Thymus (tissue), 14 donors: ENCODE measurements at places on chromosomes 12 and 14.

- no peak for DNase-seq
These were observed 81.0 kb downstream of the NCOR2 start for GRCh38 chr12:124486346-124486963.

DNA sequence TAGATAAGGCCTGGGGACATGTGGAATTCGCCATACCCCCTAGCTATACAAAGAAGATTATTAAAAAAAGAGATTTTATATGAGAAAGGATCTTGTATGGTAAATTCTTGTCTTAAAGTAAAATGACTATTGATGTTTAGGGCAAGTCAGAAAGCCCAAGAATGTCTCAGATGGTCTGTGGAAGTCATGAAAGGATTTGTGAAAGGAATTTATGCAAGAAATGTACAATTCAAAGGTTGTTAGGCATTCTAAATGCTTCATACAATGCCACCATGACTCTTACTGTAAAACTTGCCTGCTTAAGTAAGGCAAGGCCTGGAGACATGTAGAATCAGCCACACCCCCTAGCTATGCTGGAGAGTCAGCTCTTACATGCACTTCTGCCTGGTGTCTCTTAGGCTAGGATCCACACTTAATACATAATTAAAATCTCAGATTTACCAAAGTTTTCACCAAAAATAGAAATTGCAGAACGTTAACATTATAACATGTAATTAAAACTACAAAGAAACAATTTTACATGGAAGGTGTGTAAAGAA is 8.9 kb upstream of the ETNK1 start:
- no peak for DNase-seq

DNA sequence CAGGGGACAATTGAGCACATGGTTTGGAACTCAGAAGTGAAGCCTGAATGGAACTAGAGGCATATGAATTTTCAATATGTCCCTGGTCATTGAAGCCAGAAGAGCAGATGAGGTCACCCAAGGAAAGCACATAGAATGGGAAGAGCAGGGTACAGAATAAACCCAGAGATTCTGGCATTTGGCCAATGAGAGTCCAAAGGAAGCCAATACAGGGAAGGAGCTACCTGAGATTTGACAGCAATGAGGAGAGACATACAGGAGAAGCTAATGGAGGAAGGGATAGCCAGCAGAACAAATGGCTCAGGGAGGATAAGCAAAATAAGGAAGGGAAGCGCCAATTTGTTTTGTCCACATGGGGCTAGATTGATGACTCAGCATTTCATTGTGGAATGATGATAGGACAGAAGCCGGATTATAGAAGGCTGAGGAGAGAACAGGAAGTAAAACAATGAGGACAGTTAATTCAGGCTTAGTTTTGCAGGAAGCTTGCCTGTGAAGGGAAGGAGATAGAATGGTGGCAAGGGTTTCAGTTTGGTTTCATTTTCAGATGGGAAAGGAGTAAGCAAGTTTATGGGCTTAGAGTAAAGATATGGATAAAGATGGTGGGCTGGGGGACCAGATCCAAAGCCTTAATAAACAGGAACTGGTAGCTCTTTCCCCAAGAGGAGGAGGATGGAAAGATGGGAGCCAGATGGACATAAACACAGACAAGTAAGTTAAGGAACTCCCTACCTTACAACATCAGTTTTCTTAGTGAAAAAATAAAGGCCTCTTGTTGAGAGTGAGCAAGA is 3.2 kb upstream of the SPTSSA start:
- no peak for DNase-seq

- no peak for DNase-seq
These were observed 13.6 kb downstream of the ARHGAP5 start for GRCh38 chr14:32090686-32091085.

GRCh38 chr12:977156-977555 is 13.9 kb upstream of the ERC1 start:
- no peak for DNase-seq

- DNase-seq = no peak
These were observed 18.1 kb downstream of the SSH1 start for GRCh38 chr12:108839018-108839889.

- no peak for DNase-seq
These were observed 71.0 kb downstream of the TRAFD1 start for GRCh38 chr12:112196196-112196875.

GRCh38 chr12:47889040-47889439 is 15.8 kb downstream of the VDR start:
- no peak for DNase-seq

DNA sequence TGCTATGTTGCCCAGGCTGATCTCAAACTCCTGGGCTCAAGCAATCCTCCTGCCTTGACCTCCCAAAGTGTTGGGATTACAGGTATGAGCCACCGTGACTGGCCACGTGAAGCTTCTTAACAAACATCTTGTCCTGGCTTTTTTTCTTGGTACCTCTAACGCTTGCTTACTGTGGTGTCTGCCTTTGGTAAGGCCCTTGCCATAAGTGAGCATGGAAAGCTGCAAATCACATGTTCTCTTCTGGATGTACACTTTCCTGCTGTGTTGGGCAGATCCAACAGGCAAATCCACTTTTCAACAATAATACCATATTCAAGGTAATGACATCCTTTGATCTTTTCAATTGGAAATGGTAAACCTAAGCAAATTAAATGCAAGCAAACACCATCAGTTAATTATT is 54.6 kb downstream of the ARF6 start:
- DNase-seq = no peak

DNA sequence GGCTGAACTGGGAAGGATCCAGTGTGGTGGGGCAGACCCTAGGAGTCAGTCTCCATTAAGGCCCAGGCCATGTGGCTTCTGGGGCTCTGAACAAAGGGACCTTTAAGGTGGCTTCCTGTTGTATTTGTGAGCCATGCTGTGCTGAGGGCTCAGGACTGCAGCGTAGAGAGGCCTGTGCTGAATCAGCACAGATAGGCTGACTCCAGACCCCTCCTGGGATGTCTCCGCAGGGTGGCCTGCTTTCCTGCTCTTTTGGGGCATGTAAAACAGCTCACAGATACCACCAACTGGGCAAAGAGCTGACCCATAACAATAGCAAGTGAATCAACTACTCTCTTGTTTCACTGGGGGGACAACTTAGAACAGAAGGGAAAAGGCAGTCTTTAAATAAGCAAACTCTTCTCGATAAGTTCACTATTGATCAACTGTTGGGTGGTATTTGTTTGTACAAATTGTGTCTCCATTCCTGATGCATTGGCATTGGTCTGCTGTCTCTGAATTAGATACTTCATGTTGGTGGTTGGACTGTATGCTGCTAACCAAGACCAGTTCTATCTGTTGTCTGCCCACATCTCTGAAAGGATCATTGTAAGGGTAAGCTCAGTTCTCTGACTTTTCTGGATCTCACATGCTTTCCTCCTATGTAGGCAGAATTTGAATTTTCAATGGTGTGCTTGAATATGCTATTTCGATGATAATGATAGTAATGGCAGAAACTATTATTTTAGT is 71.8 kb downstream of the MYRFL start:
- DNase-seq = no peak

DNA sequence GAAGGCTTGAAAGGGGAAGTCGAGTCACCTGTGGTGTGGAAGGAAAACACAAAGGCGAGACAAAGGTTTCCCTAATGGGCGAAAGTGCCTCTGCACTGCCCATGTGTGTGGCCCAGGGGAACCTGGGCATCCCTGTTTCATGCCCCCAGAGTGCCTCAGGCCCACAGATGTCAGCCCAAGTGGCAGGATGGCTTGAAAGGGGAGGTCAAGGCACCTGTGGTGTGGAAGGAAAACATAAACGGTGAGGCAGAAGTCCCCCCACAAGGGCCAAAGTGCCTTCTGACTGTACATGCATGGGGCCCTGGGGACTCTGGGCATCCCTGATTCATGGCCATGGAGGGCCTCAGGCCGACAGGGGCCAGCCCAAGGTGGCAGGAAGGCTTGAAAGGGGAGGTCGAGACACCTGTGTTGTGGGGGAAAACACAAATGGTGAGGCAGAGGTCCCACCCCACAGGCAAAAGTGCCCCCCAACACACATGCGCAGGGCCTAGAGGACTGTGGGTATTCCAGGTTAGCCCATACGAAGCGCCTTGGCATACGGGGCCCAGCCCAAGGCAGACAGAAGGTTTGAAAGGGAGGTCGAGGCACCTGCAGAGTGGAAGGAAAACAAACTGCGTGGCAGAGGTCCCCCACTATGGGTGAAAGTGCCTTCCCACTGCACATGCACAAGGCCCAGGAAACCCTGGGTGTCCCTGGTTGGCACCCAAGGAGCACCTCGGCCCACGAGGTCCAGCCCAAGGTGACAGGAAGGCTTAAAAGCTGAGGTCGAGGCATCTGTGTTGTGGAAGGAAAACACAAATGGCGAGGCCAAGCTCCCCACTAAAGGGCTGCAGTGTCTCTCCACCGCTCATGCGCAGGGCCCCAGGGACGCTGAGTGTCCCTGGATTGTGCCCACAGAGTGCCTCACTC is 382.3 kb downstream of the ALG10 start:
- no peak for DNase-seq

- no peak for DNase-seq
These were observed 2.7 kb downstream of the ITGB7 start for GRCh38 chr12:53204351-53204750.

- no peak for DNase-seq
These were observed 67.7 kb downstream of the SDR9C7 start for GRCh38 chr12:56866493-56866892.

DNA sequence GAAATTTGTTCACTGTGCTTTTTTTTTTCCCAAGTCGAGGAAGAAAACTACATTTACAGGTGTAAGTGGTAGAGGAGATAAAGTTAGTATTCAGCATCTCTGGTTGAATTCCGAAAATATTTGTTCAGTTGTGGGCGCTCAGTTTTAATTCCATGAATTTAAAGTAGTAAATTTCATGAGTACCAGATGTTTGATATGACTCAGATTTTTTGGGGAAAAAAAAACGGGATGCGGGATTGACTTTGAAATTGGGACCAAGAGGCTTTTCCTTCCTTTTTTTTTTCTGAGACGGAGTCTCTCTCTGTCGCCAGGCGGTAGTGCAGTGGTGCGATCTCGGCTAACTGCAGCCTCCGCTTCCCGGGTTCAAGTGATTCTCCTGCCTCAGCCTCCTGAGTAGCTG is 1.6 kb downstream of the TULP3 start:
- DNase-seq = no peak

DNA sequence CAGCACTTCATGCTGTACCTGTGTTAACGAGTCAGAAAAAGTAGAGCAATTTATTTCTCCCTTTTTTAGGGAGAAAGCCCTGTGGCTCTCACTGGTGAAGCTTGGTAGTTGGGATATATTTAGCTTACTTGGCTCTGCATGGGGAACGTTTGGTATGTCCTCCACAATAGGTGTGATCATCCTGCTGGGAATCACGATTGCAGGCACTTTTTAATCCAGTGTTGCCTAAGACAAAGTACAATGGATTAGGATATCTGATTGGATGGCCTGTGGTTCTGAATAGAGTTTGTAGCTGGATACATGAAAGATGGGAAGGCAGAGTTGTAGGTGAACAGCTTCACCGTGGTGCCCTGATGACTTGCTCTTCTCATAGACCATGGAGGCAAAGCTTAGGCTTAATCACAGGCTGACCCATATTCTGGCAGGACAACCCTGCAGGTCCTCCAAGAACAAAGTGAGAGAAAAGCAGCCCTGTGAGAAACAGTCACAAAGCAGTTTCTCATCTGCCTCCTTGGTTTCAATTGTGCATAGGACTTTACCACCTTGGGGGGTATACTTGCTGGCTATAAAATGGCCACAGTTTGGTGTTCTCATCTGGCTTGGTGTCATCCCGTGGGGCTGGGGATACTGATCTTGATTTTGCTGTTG is 7.5 kb downstream of the RESF1 start:
- no peak for DNase-seq

DNA sequence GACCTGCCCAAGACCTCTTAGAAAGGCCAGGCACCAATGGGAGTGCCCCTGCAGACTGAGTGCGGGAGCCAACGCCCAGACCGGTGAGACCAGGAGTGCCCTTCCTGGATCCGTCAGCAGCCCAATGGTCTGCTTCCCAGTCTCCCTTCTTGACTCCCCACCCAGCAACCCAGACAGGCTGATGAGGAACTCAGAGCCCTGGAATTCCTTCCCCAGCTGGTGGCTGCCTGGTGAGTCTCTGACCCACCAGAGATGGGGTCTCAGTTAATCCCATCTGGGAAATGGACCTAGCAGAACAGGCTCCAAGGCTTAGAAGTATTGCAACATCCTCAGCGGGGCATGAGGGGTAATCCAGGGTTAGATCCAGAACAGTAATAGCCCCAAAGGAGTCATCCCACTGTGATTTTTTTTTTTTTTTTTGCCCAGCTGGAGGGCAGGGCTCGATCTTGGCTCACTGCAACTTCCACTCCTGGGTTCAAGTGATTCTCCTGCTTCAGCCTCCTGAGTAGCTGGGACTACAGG is 1.5 kb upstream of the RASAL1 start:
- no peak for DNase-seq

GRCh38 chr12:79919762-79920161 is 15.1 kb downstream of the PPP1R12A start:
- no peak for DNase-seq

DNA sequence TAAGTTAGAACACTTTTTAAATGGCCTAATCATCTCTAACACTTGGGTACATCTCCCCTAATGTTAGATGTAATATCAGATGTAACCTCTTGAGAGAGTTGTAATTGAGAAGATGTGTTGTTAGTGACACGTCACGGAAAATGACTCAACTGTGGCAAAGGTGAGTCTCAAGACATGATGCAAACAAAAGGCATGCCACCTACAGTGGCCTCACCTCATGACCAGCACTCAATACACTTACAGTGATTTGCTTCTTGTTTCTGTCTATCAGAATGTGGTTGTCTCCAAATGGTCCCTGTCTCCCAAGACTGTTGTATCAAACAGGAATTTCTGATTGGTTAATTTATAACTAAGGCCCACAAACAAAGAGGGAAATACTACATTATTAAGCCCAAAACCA is 91.2 kb downstream of the SLC25A21 start:
- no peak for DNase-seq

GRCh38 chr14:78598046-78598920 is 428.1 kb downstream of the NRXN3 start:
- peak; percentile 30 for DNase-seq

- DNase-seq = peak; percentile 54
These were observed 4.6 kb downstream of the BTG1 start for GRCh38 chr12:92140896-92141536.

DNA sequence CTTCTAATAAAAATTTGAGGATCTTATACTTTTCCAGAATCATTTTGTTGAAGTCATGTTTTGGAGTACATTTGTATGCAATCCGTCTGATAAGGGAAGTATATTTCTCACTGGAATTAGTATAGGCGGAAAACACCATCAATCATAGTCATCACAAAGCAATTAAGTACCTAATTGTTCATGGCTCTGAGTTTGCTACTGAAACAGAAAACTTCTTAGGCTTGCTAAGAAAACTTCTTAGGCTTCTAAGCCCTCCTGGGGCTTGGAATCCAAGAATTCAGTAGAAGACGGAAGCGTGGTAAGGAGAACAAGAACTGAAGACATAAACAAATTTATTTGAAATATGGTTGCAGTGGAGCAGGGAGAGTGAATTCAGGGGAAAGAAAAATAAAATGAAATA is 636.3 kb downstream of the DIO2 start:
- no peak for DNase-seq

GRCh38 chr12:49827401-49828099 is 663 bp downstream of the NCKAP5L start:
- peak; percentile 39 for DNase-seq
